ENCODE measurements at places on chromosomes 2 and 18. TPM values are rescaled to one million over a fixed set of nuclear protein-coding genes. Genes with fewer than 3 reads are reported as not detected.
A peak's percentile ranks its signal among the peaks of the same experiment; 100 is the strongest.

Gene RETSAT
- 44.8 TPM for total RNA-seq

GRCh38 chr2:50514901-50515300, 517.0 kb downstream of the NRXN1 start:
- no peak for DNase-seq

Gene FAM210A
- 58.1 TPM for total RNA-seq

Gene TEKT4
- total RNA-seq, result 0.16 TPM

GRCh38 chr2:112140205-112140802, 2.1 kb downstream of the FBLN7 start:
- DNase-seq, result peak; percentile 64

DNA sequence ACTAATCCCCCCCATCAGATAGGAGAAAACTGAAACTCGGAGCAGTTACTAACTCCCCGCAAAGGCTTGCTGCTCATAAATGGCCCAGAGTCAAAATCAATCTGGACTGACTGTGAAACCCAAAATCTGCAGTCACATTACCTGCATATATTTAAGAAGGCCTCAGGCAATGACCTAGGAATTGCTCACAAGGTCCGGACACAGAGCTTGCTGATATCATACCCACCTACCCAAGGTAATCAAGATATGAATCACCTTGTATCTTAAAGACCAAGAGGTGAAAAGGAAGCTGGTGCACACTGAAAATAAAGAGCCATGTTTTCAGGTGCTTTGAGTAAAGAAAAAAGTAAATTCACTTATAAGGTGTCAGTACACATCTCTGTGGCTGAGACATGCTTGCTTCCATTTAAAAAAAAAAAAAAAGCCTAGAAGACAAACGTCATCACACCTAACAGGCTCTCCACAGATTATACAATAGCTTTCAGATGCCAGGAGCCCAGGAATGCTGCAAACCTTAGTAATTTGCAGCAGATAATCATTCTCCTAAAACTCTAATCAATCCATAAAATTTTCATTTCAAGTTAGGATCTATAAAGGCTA, 195.4 kb downstream of the ZEB2 start:
- DNase-seq, result no peak

Gene BMP10
- total RNA-seq, result 0.35 TPM

GRCh38 chr2:239944694-239945551, 80.2 kb downstream of the NDUFA10 start:
- DNase-seq, result peak; percentile 86

DNA sequence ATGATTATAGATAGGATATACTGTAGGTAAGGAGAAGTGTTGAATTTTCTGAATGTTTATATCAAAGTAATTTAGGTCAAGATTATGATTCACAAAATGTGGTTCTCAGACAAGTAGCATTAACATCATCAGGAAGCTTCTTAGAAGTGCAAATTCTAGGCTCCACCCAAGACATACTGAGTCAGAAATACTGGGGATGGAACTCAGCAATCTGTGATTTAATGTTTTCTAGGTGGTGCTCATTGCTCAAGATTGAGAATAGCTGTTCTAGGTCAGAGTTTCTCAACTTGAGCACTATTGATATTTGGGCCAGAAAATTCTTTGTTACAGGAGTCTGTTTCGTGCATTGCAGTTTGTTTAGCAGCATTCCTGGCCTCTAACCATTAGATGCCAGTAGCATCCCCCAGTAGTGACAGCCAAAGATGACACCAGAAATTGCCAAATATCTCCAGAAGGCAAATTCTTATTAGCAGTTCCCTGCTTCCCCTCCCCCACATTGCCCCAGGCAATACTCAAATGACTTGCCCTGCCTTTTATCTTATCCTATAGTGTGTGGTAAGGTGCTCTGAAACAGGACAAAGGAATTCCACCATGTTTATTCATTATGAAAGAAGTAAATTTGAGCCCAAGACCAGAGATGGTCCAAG, 1001.2 kb downstream of the DPP10 start:
- no peak for DNase-seq

DNA sequence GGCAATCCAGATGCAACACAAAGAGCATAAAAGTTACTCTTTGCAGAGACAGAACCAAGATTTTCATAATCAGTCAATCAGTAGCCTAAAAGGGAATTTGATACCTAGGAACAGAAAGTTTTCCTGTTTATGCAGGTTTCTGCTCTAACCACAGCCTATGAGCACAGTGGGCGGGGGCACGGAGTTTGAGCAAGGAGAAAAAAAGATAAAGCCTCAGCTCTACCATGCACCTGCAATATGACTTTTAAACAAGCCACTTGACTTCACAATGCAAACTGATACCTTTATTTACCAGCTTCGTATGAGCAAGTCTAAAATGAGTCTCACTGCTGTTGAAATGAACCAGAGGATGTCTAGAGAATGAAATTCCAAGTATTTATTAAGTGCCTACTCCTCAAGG, 5.6 kb upstream of the LRATD1 start:
- DNase-seq, result no peak

DNA sequence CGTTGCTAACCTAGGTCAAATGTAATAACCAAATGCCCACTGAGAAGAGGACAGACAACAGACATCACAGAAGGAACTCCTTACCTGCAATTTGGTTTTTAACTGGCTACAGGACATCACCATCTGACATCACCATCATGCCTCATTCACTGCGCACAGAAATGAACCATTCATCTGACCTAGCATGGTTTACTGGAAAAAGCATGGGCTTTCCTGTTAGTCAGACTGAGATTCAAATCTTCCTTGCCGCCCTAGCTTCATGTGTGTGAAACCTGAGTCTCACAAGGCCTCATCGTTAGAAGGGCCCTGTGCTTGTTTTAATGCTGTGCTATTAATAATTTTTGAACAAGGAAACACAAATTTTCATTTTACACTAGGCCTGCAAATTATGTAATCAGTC, 1.1 kb upstream of the HIBCH start:
- no peak for DNase-seq

GRCh38 chr2:25146896-25147295, 21.5 kb downstream of the POMC start:
- DNase-seq, result no peak

GRCh38 chr2:216344950-216345300, 27.4 kb downstream of the MARCHF4 start:
- DNase-seq, result no peak

DNA sequence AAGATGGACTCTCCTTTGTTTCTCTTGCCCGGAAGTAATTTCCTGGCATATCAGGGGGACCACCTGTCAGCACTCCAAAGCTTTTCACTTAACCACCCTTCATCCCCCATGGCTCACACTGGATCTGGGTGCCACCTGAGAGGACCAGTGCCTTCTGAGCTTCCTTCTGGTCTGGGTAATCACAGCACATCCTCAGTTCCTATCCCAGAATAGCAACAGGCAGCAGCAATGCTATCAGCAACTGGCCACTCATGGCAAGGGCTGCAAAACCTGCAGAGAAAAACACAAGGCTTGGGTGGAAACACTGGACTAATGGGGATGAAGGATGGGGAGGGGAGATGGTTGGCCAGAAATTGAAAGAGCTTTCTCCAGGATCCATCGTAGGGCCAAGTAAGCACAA, 59.9 kb upstream of the STPG4 start:
- no peak for DNase-seq

Gene KCNE4
- total RNA-seq, result 3.6 TPM

Gene COL4A4
- 13.6 TPM for total RNA-seq

DNA sequence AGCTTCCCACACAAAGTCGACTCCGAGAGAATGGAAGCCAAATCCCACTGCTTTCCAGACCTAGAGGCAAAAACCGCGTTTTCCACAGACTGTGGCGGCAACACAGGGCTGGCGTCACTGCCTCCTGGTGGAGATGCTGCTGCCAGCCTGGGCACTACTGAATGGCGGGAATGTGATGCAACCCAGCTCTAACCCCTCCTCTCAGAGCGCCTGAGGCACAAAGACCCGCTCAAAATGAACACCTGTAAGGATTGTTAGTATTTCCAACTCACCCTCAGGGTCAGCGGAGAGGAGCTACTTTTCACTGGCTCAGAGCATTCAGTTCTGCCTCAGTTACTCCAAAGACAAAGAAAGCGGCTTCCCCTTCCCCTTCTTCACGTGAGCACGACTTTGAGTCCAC, 548.0 kb upstream of the SALL3 start:
- DNase-seq, result no peak

Gene BOK
- total RNA-seq, result 4.5 TPM

GRCh38 chr2:175957845-175958244, 44.2 kb downstream of the LNPK start:
- DNase-seq, result no peak

Gene CRYBA2
- not detected for total RNA-seq

Gene MALL
- 14.0 TPM for total RNA-seq

GRCh38 chr2:118121101-118121500, 32.8 kb downstream of the INSIG2 start:
- no peak for DNase-seq

Gene AQP4
- total RNA-seq, result 24.6 TPM

DNA sequence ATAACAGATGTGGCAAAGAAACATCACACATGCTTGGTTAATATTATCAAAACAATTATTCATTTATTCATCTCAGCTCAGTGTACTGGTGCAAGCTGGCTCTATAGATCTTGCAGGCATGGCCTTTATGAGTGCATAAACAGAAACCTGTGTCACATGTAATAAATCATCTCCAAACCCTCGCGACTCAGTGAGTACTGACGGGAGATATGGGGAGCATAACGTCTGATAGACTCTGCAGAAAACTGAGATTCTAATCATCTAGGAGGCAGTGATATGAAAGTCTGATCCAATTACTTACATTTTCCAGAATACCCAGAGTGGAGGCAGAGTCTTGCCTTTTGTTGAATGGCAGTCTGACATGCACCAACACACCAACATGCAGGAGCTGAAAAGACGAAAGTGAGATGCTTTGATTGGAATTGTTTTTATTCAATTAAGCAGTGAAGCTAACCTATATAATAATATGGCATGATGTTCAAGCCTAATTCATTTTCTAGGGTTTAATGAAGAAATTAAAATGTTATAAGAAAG, 416.8 kb downstream of the RNF144A start:
- no peak for DNase-seq

DNA sequence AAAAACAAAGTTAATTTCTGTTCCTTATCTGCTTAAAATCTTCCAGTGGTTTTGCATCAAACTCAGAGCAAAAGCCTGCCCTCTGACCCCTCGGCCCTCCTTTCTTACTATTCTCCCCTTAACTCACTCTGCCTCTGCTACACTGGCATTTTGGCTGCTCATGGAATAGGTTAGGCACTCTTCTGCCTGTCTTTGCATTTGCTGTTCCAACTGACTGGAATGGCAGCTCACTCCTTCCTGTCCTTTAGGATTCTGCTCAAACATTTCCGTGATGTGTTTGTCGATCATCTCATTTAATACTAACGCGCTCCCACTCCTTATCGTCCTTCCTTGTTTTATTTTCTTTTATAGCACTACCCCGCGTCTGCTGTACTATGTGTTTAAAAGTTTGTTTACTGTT, 815 bp downstream of the CEBPZ start:
- no peak for DNase-seq

- no peak for DNase-seq
Observed at GRCh38 chr2:85718885-85719492, 24.8 kb downstream of the GNLY start.

DNA sequence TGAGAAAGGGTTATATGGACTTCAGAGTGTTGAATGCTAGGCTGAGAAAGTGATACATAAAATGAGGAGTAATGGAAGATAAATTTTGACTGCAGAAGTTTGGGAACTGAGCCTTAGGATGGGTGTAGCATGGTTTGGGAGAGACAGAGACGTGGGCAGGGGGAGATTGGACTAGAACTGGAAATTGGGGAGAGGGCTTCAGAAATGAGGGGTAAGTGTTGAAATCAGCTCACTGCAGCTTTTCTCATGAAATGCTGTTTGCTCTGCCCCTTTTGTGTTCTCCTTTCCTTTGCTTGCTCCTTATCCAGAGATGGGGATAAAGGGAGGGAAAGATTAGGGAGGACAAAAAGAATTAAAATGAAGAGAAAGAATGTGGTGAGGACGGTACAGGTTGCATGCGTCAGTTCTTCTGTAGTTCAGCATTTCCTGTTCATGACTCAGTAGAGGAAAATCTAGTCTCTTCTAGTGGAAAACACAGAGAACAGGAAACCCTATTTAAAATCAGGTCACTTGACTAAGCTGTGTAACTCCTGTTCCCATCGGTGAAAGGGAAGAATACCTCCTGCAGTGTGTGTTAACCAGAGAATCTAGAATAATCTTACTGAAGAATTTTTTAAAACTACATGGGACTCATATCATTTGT, 105.6 kb downstream of the CRIM1 start:
- no peak for DNase-seq

Gene MARCO
- total RNA-seq, result 19.7 TPM

- no peak for DNase-seq
Observed at GRCh38 chr2:16742026-16742425, 76.4 kb upstream of the CYRIA start.

- no peak for DNase-seq
Observed at GRCh38 chr18:32831781-32832180, 59.0 kb upstream of the KLHL14 start.

DNA sequence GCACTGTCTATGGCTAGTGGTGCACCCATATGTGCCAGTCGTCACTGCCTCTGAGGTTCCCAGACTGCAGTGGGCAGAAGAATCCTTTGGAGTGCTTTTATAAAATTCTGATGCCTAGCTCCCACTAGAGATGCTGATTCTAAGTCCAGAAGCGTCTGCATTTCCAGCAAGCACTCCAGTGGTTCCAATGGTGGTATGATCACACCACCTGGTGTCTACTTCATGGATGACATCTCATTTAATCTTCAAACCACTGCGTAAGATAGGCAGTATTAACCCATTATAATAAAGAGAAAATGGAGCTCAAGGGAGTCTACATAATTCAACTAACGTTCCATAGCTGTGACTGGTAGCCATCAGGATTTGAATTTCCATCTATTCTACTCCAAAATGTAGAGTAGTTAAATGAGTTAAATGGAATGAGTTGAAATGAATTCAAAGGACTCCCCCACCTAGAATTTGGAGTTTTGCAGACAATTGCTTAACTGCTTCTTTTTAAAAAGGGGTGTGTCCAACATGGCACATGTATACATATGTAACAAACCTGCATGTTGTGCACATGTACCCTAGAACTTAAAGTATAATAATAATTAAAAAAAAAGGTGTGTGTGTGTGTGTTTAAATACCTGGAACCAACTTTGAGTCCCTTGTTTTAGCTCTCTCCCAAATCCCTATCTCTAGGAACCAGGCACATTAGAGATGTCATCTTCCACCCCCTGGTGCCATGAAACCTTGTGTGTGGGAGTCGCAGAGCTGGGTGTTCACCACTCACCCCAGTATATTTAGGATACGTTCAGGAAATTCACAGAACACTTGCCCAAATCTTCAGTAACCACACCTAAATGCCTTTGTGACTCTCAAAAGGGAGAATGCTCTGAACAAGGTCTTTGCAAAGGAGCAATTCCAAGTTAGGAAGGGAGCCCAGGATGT, 14.1 kb downstream of the LAMA3 start:
- no peak for DNase-seq

DNA sequence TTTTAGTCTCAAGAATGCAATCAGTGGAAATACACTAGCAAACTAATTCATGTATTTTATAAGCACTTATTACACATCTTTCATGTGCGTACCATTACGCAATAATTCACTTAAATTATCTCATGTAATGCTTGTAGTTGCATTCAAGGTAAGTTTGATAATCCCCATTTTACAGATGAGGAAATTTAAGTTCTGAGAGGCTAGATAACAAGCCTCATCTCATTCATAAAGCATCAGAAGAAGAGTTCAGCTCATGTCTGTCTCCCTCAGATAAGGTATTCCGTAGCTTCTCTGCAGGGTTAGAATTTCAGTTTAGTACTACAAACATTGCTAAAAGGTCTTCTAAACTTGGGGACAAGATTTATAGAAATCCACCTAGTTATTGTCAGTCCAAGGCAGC, 47.8 kb downstream of the HNMT start:
- no peak for DNase-seq

Measured in Right ventricle myocardium inferior (tissue), 1 donor.